ENCODE measurements at places on chromosomes 6 and 20.

DNA sequence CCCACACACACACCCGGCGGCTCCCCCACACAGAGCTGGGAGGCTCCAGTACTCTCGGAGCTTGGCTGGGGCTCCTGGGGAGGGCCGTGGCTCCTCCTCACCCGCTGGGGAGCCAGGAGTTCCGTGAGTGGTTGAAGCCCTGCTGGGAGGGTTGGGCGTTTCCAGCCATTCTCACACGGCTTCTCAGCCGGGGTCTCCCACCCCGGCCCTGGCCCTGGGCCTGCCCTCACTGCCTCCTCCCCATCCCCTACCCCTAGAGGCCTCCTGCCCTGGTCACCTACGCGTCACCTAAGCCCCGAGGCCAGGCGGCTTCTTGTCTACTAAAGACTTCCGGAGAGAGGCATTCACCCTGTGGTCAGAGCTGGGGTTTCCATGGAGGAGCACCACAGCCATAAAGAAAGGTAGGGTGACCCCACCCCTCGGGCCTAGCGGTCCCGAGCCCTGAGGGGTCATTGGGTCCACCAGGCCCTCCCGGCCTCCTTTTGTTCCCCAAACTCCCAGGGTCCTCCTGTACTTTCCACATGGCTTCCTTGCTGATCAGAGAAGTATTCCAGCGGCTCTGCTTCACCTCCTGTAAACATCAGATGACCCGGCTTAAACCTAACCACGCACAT is 99.3 kb downstream of the TTLL2 start:
- no peak for ATAC-seq

DNA sequence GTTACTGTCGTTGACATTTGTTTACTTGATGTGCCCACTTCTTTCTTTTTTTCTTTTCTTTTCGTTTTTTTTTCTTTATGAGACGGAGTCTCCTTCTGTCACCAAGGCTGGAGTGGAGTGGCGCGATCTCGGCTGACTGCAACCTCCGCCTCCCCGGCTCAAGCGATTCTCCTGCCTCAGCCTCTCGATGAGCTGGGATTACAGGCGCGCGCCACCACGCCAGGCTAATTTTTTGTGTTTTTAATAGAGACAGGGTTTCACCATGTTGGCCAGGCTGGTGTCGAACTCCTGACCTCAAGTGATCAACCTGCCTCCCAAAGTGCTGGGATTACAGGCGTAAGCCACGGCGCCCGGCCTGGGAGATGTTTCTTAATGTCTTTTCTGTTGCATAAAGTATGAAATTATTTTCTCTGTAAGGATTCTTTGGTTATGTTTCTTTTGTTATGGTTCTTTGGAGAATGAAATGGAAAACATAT is 33.3 kb upstream of the PRSS16 start:
- ATAC-seq, result no peak

DNA sequence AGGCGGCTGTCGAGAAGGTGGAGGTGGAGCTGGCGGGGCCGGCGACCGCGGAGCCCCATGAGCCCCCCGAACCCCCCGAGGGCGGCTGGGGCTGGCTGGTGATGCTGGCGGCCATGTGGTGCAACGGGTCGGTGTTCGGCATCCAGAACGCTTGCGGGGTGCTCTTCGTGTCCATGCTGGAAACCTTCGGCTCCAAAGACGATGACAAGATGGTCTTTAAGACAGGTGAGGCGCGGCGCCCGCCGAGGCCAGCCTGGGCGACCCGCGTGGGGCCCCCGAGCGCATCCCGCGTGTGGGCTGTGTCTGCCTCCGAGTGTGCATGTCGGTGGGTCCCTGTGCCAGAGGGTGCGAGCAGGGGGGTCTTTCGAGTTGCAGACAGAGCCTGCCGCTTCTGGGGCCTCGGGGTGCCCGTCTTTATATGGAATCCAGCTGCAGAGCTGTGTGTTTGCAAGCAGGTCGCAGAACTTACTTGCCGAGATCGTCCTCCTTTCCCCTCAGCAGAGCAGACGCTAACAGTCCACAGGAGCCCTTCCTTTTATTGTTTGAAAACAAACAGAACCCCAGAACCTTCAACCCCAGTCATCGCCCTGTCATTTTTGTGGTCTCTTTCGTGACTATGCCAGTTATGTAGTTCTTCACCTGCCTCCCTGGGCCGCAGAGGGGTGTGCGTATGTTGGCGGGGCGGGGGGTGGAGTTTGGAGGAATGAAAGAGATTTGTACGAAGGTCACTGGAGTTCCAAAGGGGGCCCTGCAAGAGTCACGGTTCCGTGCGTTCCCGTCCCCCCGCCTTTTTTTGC is 766 bp downstream of the SLC16A10 start:
- peak; percentile 18 for ATAC-seq

GRCh38 chr20:48897305-48898010 is 24.1 kb upstream of the ARFGEF2 start:
- peak; percentile 71 for ATAC-seq

GRCh38 chr6:64890609-64891008 is 816.4 kb downstream of the EYS start:
- no peak for ATAC-seq

- no peak for ATAC-seq
These were observed 397.7 kb upstream of the HS3ST5 start for GRCh38 chr6:114740547-114740946.

- ATAC-seq, result peak; percentile 32
These were observed 275.1 kb downstream of the CDC5L start for GRCh38 chr6:44662461-44663121.

- ATAC-seq, result no peak
These were observed 39.6 kb downstream of the HLA-F start for GRCh38 chr6:29762781-29763214.

DNA sequence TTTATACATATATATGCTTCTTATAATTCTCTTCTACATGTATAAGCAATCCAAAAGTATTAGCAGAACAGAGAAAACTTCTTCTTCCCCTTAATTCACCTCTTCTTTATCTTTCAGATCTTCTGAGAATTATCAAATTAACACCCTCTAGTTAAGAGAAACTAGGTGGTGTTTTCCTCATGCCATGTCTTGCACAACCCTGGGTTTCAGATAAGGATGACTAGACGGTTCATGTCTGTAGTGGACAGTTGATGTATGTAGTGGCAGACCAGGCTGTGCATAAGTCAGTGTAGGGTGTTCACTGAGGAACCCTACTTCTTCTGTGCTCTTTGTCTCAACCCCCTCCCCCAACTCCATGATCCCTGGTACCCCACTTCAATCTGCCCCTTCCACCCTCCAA is 187.3 kb downstream of the SAMD5 start:
- no peak for ATAC-seq

- ATAC-seq, result peak; percentile 3
These were observed 70.4 kb upstream of the PTPN1 start for GRCh38 chr20:50439539-50440453.

DNA sequence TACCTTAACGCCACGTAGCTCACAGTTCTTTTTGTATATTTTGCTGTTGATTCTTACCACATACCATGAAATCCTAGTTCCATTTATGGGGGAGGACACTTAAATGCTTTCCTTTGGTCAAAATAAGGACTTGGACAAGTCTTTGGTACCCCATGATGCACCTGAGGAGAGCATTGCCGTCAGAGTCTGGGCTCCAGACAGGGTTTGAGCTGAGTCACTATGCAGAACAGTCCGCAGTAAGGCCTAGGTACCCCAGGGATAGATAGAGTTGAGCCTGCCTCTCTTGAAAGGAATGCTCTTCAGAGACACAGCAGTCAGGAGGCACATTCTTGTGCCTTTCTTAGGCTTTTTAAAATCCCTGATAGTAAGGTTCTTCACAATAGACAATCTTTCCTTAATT is 6.0 kb downstream of the PARD6B start:
- ATAC-seq, result no peak

DNA sequence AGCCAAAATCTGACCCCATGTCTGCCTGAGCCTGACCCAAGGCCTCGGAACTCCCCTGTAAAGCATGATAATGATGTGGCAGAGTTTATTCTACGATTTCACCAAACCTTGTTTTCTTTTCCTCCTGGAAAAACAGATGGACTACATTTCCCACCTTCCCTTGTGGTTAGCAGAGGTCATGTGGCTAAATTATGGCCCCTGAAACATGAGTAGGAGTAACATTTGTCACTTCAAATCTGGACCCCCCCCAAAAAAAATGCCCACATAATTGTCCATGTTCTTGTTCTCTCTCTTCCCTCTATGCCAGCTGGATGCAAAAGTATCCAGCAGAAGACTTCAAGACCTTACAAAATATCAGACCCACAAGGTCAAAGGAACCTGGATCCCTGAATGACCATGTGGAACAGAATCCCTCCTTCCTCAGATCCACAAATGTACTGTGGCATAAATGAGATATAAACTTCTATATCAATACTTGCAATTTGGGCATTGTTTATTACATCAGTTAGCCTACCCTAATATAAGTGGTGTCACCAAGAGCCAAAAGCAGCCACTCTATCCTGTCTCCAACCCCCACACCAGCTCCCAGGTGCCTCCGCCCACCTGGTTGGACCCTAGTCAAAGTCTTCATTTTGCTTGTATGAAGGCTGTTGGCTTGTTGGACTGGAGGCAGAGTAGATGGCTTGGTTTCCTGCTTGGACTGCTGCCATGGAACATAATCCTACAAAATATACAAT is 1.4 kb downstream of the C20orf96 start:
- no peak for ATAC-seq

DNA sequence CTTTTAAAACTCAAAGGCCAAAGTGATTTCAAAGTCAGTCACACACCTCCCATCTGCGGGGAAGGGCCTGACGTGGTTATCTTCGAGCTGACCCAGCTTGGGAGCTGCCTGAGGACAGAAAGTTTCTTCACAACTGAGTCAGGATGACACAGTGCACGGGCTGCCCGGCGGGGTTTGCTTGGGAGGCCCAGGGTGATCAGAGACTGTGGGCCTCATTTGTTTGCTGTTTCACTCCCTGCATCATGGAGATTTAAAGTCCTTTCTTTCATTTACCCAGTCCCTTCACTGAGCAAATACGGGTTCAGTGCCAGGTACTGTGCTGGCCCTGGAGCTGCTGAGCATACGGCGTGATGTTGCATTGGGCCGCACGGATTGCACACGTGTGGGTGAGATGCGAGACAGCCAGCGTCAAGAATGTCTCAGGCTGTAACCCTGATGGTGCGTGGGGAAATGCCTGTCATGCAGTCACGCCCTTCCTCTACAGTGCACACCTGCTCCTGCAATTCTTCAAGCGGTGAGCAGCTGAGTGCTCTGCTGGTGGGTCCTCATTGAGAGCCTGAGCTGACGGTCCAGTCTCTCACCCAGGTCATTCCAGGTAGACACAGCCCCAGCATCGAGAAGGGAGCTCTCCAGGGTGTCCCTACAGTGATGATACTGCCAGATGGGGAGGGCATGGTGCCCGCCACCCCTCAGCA is 82.7 kb upstream of the PMEPA1 start:
- ATAC-seq, result no peak

DNA sequence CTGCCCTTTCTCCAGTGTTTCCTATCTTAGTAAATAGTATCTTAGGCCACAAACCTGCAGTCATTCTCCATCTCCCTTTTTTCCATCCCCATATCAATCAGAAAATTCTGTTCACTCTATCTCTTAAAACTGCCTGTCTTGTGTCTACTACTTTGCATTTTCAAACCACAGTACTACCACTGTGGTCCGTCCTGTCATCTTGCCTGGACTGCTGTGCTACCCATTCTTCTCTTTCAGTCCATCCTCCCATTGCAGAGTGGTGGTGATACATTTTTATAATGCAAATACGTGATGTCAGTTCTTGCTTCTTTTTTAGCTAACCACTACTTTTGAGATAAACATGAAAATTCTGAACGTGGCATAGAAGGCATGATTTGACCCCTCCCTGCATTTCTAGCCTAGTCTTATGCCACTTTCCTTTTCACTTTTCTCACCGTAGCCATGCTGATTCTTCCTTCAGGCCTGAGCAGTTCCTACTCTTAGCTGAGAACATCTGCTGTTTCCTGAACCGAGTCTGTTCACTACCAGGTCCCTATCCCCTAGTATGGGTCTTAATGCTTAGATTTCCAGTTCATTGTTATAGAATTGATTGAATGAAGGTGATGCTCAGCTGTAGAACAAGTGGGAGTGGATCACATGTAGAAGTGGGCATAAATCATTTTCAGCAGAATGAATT is 13.8 kb downstream of the TBPL1 start:
- no peak for ATAC-seq

- ATAC-seq, result no peak
These were observed 61.5 kb downstream of the KCNS1 start for GRCh38 chr20:45039475-45039820.

DNA sequence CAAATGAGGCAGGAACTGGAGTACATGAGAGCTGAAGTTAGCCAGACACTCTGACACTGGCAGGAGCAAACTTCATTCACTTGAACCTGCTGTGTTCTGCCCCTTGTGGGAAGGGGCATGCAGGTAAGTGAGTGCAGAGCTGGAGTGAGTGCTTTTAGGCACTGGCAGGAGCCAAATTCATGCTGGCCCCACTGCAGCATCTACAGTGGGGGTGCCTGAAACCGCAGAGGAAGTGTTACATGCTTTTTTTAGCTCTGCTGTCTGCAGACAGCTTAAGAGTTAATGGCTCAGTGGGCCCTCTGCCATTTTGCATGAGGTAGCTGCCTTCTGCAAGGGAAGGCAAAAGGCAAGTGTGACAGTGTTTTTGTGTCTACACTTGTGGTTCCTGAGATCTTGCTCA is 167.9 kb upstream of the SYNCRIP start:
- ATAC-seq, result no peak

DNA sequence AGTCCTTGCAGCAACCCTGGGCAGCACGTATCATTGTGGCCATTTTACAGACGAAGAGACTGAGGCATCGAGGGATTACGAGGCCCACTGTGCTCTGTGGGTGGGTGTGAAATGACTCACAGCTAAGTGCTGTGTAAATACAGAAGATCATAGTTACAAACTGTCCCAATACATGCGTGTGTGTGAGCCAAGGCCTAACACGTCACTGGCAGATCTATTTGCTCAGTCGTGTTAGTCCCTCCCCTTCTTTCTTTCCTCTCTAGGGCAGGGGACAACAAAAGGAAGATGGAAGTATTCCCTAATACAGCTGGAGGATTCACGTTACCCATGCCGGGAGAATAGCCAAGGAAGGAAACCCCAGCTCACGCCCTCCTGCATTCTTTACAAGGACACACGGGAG is 175.9 kb downstream of the CDC5L start:
- ATAC-seq, result peak; percentile 67

- ATAC-seq, result no peak
These were observed 996.8 kb downstream of the KIF16B start for GRCh38 chr20:15576411-15576810.

GRCh38 chr6:47057830-47058540 is 15.9 kb upstream of the ADGRF1 start:
- peak; percentile 64 for ATAC-seq

DNA sequence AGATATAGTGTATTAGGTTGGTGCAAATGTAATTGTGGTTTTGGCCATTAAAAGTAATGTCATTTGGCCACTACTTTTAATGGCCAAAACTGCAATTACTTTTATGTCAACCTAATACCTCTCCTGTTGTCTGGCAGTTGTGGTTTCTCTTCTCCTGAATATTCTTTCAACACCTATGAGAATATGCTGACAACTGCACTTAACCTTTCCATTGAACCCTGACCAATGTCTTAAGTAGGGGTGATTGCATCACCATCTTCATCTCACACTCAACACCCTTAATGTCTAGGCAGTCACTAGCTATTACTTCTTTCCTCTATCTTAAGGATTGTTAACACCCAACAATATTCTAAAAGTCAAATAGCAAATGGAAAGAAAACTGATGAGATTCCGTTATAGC is 200.5 kb upstream of the HSF2 start:
- ATAC-seq, result peak; percentile 52

All from esophagus mucosa (tissue), 1 donor.